ENCODE measurements at places on chromosomes 3 and 15.

DNA sequence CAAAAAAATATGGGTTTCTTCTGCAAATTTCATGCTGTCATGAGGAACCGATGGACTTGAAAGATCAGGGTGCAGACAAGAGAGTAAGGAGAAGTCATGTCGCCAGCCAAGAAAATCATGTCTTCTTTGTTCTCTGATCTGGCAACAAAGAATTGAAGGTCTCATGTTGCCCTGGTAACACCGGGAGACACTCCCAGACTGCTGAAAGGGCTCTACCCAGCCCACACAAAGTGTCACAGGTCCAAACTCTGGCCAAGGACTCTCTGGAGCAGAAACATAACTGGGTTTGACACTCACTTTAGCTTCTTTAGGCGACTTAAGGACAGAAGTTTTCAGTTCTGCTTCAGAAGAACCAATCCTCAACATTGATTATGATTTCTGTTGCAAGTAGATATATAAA lies 42.9 kb downstream of the SIDT1 start:
- DNase-seq: no peak

- no peak for DNase-seq
Observed at GRCh38 chr3:56989169-56989976, 71.1 kb upstream of the SPATA12 start.

GRCh38 chr3:197168063-197168462 lies 130.3 kb downstream of the DLG1 start:
- DNase-seq: no peak

- DNase-seq: no peak
Observed at GRCh38 chr3:108085810-108086350, 5.0 kb downstream of the CD47 start.

GRCh38 chr3:20015525-20015924 lies 3.5 kb upstream of the PP2D1 start:
- no peak for DNase-seq

GRCh38 chr15:24919446-24919845 lies 35.3 kb upstream of the SNRPN start:
- no peak for DNase-seq

- DNase-seq: peak; percentile 16
Observed at GRCh38 chr3:187359798-187360486, 8.2 kb upstream of the RTP4 start.

- DNase-seq: no peak
Observed at GRCh38 chr15:64843991-64844390, 2.3 kb downstream of the PLEKHO2 start.

DNA sequence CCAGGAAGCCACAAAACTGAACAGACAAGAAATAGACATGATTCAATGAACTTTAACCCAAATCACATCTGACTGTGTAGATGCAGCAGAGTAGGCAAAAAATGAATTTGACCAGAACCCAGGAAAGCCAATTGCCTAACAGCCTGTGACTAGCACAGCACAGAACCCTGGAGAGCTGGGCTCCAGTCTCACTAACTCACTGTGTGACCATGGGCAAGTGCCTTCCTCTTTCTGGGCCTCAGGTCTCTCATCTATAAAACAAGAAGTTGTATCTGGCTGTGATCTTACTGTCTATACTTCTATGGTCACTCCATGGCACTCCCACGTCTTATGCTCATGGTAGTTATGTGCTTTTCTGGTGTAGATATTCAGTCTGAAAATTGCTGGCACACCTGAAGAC lies 48.1 kb upstream of the USP3 start:
- DNase-seq: no peak

DNA sequence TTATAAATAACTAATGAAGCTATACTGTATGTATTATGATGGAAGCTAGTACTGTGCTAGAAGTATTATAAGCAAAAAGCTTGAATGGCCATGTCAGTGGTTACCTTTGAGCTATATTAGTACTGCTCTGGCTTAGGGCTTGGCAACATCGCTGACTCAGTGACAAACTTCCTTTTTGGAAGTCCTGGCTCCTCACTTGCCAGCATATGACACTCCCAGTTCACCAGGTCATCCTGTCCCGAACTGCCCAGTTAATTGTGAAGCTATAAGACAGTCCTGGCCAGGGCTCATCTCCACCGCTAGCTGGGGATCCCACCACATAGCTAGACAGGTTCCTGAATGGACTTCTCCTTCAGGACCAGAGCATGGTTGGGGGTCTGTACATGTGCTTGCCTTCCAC lies 31.9 kb downstream of the RAB8B start:
- no peak for DNase-seq

DNA sequence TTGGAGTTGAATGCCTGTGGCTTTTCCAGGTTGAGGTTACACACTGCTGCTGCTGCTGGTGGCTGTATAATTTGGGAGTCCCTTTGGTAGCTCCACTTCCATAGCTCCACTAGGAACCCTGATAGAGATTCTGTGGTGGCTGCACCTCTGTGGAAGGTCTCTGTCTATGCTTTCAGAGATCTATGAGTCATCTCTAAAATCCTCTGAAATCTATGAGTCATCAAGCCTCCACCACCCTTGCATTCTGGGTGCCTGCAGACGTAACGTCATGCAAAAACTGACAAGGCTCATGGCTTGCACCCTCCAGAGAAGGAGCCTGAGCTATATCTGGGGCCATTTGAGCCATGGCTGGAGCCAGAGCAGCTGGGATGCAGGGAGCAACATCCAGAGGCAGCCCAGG lies 1037.0 kb upstream of the CFAP20DC start:
- DNase-seq: no peak

- DNase-seq: no peak
Observed at GRCh38 chr3:123322866-123323265, 121.1 kb downstream of the SEC22A start.

- DNase-seq: no peak
Observed at GRCh38 chr15:99963096-99963825, 230.0 kb upstream of the LYSMD4 start.

DNA sequence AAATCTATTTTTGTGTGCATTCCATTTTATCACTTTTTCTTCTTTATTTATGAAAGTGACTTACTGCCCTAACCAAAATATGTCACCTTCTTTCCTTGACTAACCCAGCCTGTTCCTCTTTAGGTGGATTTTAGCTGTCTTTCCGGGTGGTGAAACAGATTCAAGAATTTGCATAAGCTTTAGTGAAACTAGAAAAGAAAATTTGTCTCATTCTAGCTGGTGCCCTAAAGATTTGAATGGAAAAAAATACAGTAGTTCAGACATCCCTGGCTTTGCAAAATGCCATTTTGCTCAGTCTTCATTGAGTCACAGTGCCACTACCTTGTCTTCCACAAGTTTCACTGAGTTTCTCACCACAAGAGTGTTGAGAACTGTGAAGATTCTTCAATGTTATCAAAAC lies 28.2 kb upstream of the CCDC50 start:
- no peak for DNase-seq

Data from NCI-H82 (cell line).